Activated T-cell treated with anti-CD3 and anti-CD28 coated beads, Interleukin-2, amount 50 U/mL, for 72 hours (primary cell): ENCODE measurements at places on chromosomes 7 and 10.

GRCh38 chr10:33460505-33461294, 126.2 kb upstream of the NRP1 start:
- DNase-seq = no peak

DNA sequence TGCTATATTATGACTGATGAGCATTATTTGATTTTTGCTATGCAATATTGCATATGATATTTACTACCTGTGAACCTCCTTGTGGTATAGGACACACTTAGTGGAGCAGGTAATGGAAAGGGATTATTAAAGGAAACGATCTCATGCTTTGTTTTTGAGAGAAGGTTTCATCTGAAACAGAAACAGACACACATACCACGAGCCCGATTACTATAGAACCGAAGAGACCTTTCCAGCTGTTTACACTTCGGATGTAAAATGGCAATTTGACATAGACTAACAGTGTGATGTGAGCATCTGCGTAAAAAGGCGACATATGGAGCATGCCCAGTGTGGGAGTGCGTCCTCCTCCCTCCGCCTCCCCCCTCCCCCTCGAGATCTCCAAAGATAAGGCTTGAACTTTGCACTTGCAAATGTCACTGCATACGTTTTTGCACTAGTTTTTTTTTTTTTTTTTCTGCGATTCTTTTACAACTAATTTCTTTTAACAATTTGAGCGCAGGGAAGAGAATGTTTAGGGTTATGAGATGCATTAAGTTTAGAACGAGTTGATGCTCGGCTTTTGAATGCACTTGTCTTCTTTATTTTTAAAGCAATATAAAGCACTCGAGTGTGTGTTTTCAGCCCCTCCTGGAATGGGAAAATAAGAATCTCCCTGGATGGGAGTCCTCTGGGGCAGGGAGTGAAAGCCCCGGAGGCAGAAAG, 251.0 kb downstream of the NSUN6 start:
- no peak for DNase-seq

GRCh38 chr7:3094701-3095445, 51.2 kb upstream of the CARD11 start:
- peak; percentile 38 for DNase-seq

GRCh38 chr7:22213081-22213480, 143.9 kb downstream of the RAPGEF5 start:
- DNase-seq = no peak

- no peak for DNase-seq
Measured at GRCh38 chr10:46264737-46265368, 21.9 kb upstream of the ANTXRL start.

- DNase-seq = no peak
Measured at GRCh38 chr10:7275761-7276440, 134.9 kb downstream of the SFMBT2 start.

DNA sequence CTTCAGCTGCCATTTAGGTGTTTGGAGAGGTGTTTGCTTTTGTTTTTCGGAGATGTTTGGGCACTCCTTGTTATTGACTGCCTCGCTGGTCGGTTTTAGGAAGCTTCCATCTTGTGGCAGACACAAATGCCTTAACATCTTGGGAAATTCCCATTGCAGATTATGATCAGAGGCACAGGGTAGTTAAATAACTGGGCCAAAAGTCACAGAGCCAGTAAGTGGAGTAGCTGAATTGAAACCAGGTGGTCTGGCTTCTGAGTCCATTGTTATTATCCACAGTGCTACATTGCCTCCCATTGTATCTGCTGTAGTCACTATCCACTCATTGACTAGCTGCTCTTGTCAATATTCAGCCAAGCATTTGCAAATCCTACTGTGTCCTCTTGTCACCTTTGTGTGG, 138.2 kb upstream of the PLPP4 start:
- DNase-seq = no peak

GRCh38 chr10:74199315-74199714, 48.3 kb downstream of the ADK start:
- DNase-seq = no peak

- no peak for DNase-seq
Measured at GRCh38 chr10:45429790-45430189, 55.8 kb downstream of the ALOX5 start.

GRCh38 chr7:28790467-28790866, 167.7 kb downstream of the TRIL start:
- no peak for DNase-seq

DNA sequence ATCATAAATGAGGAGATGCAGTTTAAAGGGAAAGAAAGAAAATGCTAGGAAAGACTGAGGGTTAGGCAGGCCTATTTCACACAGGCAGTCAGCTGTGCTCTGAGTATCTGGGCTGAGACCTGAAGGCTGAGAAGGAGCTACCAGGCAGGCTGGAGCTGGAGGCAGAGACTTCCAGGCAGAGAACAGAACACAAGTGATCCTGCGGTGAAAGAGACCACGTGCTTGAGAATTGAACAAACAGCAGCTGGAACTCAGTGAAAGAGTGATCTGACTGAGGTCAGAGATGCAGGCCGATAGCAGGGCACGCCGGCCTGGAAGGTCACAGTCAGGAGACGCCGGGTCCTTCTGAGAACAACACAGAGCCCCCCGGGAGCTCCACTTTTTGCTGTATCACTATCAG, 147.8 kb downstream of the ADAM12 start:
- DNase-seq = no peak

GRCh38 chr7:148657929-148658328, 40.8 kb upstream of the CUL1 start:
- DNase-seq = no peak
